ENCODE measurements at places on chromosomes 6 and 20.

GRCh38 chr20:23461180-23461579, 8.5 kb upstream of the CST11 start:
- DNase-seq: no peak

DNA sequence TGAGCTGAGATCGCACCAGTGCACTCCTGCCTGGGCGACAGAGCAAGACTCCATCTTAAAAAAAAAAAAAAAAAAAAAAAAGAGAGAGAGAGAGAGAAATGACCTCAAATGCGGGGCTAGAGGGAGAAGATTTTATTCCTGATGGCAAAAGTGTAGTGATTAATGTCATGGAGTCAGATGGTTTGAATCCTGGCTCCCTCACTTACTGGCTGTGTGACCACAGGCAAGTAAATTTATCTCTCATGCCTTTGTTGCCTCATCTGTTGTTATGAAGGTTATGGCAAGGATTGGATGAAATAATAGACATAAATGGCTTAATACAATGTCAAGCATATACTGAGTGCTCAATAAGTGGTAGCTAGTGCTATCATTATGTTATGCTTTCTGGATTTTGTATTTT, 29.3 kb downstream of the RIN2 start:
- DNase-seq: no peak

- no peak for DNase-seq
These were observed 51.7 kb downstream of the CTNNBL1 start for GRCh38 chr20:37745553-37745952.

DNA sequence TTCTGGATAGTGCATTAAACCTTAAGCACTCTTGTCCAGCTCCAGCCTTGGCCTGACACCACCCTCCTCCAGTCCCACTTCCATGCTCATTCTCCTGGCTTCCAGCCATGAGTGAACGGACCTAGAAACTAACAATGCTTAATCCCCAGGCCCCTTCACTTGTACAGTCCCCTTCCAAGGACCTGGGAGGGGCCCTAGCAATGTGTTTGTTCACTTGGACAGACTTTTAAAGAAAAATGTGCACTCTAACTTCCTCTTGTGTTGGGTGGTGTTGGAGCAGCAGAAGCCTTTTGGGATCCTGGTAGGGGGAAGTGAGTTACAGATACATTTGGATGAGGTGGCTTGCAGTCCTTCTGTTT, 48.9 kb upstream of the CCN6 start:
- no peak for DNase-seq

DNA sequence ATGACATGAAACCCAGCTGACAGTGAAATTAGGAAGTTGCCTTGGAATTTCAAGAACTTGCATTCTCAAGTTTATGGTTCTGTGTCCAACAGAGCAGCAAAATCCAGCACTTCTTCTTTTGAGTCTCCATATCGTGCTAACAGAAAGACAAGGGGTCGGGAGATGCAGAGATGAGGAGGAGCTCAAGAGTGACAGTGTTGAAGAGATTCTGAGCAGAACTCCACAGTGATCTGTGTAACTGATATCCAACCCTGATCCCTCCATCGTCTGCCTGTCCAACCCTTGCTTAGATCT, 21.2 kb upstream of the BTN1A1 start:
- no peak for DNase-seq

Data from NCI-H2081 treated with DMSO at 0.1 percent for 48 hours (cell line).